ENCODE measurements at places on chromosomes 7 and 10.

GRCh38 chr10:3426190-3426845 is 253.7 kb upstream of the PITRM1 start:
- H3K27ac ChIP-seq, result no peak overlapping the region
- no peak for ATAC-seq
- no peak overlapping the region for H3K4me3 ChIP-seq
- no peaks in the 10 kb centered on the region for H3K27me3 ChIP-seq
- no peaks in the 10 kb centered on the region for H3K36me3 ChIP-seq

DNA sequence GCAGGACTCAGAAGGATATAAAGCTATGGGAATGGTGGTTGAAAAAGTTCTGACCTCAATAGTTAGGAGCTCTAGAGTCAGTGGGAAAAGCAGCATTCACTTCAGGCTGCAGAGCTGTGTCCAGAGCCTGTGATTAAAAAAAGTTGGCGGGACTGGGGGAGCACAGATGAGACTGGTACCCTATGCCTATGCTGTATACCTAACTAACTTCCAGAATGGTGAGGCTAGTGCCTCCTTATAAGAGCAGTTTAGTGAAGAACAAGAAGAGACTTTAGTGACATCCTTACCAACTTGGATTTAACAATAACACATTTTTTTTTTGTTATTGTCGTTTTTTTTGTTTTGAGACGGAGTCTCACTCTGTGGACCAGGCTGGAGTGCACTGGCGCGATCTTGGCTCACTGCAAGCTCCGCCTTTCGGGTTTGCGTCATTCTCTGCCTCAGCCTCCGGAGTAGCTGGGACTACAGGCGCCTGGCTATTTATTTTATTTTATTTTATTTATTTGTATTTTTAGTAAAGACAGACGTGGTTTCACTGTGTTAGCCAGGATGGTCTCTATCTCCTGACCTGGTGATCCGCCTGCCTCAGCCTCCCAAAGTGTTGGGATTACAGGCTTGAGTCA is 6.6 kb upstream of the ZNF282 start:
- H3K4me1 ChIP-seq, result no peaks in the 10 kb centered on the region
- H3K27me3 ChIP-seq, result no peaks in the 10 kb centered on the region
- ATAC-seq, result no peak

- H3K27me3 ChIP-seq, result peaks cover 3% of the 10 kb centered on the region
- H3K4me3 ChIP-seq, result no peak overlapping the region
- no peaks in the 10 kb centered on the region for H3K4me1 ChIP-seq
- H3K36me3 ChIP-seq, result no peaks in the 10 kb centered on the region
- ATAC-seq, result no peak
- H3K27ac ChIP-seq, result no peak overlapping the region
Measured at GRCh38 chr7:37982423-37982822, 62.0 kb downstream of the EPDR1 start.

- H3K36me3 ChIP-seq, result no peaks in the 10 kb centered on the region
- H3K4me3 ChIP-seq, result no peak overlapping the region
- H3K4me1 ChIP-seq, result no peaks in the 10 kb centered on the region
- H3K27ac ChIP-seq, result no peak overlapping the region
- H3K27me3 ChIP-seq, result peaks cover 13% of the 10 kb centered on the region
Measured at GRCh38 chr7:12025246-12025645, 185.8 kb upstream of the TMEM106B start.

GRCh38 chr7:121261207-121261884 is 67.5 kb upstream of the WNT16 start:
- no peak for ATAC-seq
- H3K27ac ChIP-seq, result no peak overlapping the region
- no peaks in the 10 kb centered on the region for H3K4me1 ChIP-seq
- H3K36me3 ChIP-seq, result no peaks in the 10 kb centered on the region
- peaks cover 10% of the 10 kb centered on the region for H3K27me3 ChIP-seq

GRCh38 chr7:93310346-93310745 is 78.2 kb downstream of the VPS50 start:
- no peak for ATAC-seq
- no peak overlapping the region for H3K4me3 ChIP-seq
- H3K36me3 ChIP-seq, result peaks cover 68% of the 10 kb centered on the region
- H3K27ac ChIP-seq, result no peak overlapping the region
- no peaks in the 10 kb centered on the region for H3K27me3 ChIP-seq

GRCh38 chr7:76048668-76048988 is 722 bp downstream of the MDH2 start:
- peaks cover 67% of the 10 kb centered on the region for H3K36me3 ChIP-seq
- H3K27ac ChIP-seq, result peak overlapping the region; percentile 99
- peak; percentile 5 for ATAC-seq

DNA sequence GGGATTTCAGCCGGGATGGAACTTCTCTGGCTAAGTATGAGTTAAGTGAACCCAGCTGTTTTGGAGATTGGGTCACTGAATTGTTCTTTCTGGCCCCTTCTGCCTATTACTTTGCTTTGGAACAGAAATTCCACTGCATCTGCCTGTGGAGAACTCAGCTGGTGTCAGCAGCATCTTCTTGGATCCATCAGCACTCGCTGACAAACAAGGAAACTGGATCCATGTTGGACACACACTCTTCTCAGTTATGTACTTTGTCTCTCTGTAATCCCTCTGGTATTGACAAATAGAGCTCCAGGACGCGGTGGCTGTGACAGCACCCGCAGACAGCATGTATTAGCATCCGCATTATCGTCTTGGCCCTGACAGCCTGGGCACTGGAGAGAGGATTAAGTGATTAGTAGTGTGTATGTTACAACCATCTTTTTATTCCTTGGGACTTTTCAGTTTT is 73.0 kb upstream of the BMPER start:
- H3K4me1 ChIP-seq, result no peaks in the 10 kb centered on the region
- H3K27me3 ChIP-seq, result no peaks in the 10 kb centered on the region
- H3K4me3 ChIP-seq, result no peak overlapping the region
- no peaks in the 10 kb centered on the region for H3K36me3 ChIP-seq
- ATAC-seq, result no peak

Measured in activated T-helper 17 cell treated with anti-CD3 and anti-CD28 coated beads, Interleukin-2, amount 50 U/mL, for 72 hours (primary cell).